ENCODE measurements at places on chromosomes 2 and 18.

DNA sequence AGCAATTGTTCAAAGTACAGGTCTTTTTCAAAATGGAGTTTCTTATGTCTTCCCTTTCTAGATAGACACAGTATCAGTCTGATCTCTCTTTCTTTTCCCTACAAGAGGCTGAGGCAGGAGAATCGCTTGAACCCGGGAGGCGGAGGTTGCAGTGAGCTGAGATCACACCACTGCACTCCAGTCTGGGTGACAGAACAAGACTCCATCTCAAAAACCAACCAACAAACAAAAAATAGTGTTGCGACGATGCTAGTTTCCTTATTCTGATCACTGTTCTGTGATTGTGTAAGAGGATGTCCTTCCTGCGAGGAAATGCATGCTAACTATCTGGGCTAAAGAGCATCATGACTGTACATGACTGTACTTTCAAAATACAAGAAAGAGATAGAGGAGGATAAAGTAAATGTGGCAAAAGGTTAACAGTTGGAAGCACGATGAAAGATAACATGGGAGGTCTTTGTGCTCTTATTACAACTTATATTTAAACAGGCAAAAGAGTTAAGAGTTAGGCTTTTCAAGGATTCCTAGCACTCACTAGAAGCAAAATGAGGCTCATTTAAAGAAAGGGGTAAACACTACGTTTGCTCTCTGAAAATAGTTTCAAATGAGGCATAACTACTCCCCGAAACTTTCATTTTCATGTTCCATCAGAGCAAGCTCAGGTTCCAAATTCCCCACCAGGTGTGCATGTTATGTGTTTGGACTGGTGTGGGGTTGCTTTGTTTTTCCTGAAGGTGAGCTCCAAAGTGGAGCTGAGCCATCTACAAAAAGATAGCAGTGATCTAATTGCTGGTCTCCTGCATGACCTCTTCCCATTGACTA is 23.8 kb downstream of the SOWAHC start:
- DNase-seq, result no peak

DNA sequence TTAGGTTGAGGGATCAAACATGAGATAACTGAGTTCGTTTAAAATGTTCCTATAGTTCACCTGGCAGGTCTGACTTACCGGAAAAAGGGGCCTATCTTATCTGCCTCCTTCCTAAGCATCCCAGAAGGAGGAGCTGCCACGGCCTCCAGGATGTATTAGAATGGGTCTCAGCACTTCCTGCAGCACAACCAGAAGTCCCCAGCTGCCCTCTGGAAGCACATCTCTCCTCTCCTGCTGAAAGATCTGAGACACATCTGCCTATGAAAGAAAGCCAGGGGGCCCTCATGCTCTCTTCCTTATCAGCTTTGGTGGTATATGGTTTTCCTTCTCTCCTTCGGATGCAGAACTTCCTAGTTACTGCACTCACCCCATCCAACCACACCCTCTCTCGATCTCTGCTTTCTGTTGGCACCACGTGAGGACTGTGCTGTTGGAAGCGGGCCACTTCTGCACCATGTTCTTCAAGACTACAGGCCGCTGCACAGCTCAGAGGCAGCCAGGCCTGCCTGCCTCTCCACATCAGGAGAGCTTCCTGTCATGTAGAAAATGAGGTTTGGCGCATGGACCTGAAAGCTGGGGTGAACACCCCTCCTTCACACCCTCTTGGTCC is 6.5 kb downstream of the IGFBP5 start:
- no peak for DNase-seq

DNA sequence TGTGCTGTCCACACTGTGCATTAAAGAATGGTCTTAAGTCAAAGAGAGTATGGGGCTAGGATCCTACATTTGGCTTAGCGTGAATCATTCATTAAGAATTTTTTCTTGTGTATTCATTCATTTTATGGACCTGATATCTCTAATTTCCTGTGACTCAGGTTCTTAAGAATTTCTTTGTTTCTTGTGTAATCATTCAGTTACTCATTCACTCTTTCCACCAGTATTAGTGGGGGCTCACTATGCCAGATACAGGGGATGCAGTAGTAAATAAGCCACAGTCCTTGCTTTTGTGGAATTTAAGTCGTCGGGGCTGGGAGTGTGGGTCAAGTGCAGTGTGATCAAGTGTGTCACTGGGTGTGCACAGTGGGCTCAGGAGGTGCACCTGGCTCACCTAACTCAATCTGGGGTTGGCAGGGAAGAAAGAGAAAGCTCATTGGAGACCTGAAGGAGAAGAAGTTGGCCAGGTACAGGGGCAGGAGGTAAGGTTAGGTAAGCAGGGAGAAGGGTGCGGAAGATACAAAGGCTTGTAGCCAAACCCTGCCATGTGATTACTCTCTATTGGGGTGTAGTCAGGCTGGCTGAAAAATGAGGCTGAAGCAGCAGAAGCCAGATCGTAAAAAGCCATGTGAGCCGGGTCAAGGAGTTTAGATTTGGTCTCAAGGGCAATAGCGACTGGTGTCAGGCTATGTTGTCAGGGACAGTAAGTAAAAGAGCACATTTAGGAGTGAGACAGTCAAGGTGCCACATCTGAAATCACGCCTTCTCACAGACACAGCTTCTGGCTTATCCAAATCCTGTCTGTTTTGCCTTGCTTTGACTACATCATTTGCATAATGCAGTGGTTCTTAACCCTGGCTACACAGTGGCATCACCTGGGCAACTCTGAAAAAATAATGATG is 67.2 kb downstream of the KCTD1 start:
- no peak for DNase-seq

- no peak for DNase-seq
Observed at GRCh38 chr2:228446734-228447133, 265.2 kb upstream of the SPHKAP start.

GRCh38 chr2:32506446-32506845 is 121.4 kb upstream of the TTC27 start:
- no peak for DNase-seq

DNA sequence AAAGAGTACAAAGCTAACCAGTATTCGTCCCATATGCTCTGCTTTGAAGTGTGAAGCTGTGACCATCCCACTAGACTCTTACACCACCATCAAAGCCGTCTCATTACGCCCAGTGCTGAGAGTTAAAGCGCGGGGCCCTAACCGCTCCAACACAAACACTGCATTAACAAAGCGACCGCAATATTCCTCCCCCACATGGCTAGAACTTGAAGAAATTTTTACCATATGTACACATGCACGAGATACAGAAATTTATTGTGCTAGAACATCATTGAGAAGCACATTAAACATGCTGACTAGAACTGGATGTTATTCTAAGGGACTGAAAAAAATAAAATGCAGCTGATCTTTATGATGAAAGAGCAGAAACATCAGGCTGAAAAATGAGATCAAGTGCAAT is 20.5 kb downstream of the FTCDNL1 start:
- DNase-seq, result no peak
